ENCODE measurements at places on chromosomes 2 and 18.

DNA sequence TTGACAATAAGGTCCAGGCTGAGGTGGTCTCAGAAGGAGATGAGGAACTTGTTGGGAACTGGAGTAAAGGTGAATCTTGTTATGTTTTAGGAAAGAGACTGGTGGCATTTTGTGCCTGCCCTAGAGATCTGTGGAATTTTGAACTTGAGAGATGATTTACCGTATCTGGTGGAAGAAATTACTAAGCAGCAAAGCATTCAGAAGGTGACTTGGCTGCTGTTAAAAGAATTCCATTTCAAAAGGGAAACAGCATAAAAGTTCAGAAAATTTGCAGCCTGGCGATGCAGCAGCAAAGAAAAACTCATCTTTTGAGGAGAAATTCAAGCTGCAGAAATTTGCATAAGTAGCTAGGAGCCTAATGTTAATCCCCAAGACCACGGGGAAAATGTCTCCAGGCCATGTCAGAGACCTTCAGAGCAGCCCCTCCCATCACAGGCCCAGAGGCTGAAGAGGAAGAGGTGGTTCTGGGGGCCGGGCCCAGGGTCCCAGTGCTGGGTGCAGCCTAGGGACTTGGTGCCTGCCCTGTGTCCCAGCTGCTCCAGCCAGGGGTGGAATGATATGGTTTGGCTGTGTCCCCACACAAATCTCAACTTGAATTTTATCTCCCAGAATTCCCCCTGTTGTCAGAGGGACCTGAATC, 73.5 kb downstream of the FIGN start:
- no peak for DNase-seq

DNA sequence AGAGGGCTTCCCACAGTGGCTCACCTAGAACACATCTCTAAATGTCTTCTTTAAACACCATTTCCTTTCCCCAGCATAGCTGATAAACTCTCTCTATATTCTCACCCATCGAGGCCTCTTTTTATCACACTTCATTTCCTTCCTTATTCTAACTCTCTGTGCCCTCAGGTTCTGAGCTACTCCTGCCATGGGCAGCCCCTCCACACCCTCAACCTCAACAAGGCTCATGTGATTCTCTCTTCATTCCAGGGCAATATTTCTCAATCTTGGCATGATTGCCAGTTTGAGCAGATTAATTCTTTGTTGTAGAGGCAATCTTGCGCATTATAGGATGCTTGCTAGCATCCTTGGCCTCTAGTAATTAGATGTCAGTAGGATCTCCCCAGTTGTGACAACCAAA, 999.1 kb downstream of the TSN start:
- no peak for DNase-seq

- no peak for DNase-seq
Measured at GRCh38 chr2:80231421-80231820, 73.1 kb downstream of the LRRTM1 start.

DNA sequence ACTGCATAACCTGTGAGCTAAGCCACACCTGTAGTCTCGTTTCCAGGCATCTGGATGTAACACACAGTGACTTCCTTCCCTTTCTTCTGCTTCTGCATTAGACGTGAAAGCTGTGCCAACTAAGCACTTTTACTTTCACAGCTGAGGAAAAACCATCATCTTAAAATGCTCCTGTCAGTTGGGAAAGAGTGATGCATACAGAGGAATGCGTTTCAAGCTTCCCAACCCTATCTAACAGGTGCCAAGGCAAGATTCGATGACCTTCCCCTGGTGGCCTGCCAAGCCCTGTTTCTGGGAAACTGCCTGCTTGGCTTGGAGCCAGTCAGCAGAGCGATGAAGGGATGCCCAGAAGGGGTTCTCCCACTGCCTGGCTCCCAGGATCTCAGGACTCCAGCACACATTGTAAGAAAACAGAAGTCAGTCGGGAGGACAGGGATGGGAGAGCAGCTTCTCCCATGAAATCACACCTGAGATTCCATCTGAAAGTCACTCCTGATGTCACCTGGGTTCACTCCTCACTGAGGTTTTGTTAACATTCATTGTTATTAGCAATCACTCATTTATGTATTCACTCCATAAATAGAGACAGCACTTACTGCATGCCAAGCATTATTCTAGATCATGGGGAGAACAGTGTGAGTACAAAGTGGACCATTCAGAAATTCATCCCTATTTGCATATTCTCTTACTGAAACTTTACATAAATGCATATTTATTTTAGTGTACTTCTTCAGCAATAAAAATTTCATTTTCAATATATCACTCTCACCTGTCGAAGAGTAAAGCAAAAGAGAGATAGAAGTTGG, 64.1 kb downstream of the DTNA start:
- DNase-seq: no peak

DNA sequence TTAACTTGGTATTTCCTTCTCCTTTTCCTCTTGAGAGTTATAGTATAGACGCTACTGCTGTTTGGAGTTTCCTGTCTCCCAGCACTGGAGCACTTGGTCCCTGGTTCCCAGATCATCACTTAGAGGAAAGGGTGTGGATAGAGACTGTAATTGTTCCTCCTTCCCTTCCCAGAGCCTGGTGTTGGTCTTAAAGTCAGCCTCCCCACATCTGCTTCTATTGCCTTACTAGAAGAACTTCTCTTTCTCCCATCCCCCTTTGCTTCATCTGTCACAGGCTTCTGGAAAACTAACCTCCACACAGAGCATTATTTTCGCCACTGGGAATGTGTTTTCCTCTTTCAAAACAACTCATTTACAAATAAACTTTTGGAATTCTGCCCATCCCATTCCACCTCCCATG, 131.0 kb downstream of the CCDC85A start:
- DNase-seq: no peak

GRCh38 chr2:198040835-198041234, 236.4 kb downstream of the PLCL1 start:
- DNase-seq: no peak

DNA sequence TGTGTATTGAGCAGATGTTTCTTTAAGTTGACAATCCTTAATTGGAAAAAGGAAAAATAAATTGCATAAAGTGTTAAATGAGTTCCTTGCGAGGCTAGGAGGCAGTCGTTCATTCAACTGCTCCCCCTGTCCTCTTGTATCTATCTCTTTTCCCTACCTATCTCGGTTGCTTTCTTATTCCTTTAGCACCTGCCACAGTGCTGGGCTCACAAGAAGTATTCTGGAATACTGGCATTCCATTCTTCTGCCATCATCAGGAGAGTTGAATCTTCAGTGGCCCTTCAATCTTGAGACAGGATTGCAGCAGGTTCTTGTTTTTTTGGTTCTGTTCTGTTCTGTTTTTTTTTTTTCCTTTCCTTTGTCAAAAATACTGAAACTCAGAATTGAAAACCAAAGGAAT, 143.1 kb upstream of the AQP4 start:
- no peak for DNase-seq

DNA sequence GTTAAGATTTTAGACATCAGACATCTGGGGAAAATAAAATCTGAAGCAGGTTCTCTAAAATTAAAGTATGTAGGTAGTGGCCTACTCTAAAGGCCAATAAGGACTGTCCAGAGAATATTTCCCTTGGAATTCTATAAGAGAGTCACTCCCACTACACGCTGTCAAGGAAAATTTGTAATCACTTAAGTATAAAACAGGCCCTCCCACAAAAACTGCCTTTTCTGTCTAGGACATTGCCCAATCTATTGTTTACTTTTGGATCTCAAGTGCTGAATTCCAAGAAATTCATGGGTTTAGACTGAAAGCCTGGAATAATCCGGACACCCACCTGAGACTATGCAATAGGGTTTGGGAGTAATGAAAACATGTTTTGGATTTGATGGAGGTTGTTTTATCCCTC, 1.7 kb upstream of the SRBD1 start:
- no peak for DNase-seq

DNA sequence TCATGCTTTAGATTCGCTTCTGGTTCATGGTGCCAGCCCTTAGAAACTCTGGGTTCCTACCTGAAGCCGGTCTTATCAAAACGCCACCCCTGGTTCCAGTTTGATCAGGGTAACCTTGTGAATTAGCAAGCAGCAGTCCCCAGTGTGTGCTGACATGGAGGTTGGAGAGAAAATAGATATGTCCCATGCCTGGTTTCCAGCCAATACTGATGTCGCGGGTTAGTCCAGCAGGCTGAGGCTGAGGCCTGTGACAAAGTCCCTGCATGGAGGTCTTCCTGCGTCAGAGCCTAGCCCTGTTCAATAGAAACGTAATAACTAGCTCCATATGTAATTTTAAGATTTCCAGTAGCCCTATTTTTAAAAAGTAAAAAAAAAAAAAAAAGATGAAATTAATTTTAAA, 28.2 kb downstream of the LPIN1 start:
- no peak for DNase-seq

- DNase-seq: no peak
Measured at GRCh38 chr2:120596990-120597594, 138.6 kb upstream of the GLI2 start.

GRCh38 chr2:206881708-206882410, 57.5 kb upstream of the CPO start:
- DNase-seq: no peak

GRCh38 chr18:40624959-40625358, 1330.1 kb upstream of the PIK3C3 start:
- DNase-seq: no peak

GRCh38 chr2:72993147-72993932, 76.0 kb downstream of the EMX1 start:
- DNase-seq: no peak

- DNase-seq: peak; percentile 20
Measured at GRCh38 chr2:202238234-202239197, at the start of gene SUMO1. SUMO1 (minus strand) TSS chr2:202238597; CDS start chr2:202238451, 146 bp downstream.

- DNase-seq: no peak
Measured at GRCh38 chr2:233285921-233286320, 21.7 kb upstream of the SAG start.

- DNase-seq: no peak
Measured at GRCh38 chr18:4203568-4204437, 251.3 kb downstream of the DLGAP1 start.

DNA sequence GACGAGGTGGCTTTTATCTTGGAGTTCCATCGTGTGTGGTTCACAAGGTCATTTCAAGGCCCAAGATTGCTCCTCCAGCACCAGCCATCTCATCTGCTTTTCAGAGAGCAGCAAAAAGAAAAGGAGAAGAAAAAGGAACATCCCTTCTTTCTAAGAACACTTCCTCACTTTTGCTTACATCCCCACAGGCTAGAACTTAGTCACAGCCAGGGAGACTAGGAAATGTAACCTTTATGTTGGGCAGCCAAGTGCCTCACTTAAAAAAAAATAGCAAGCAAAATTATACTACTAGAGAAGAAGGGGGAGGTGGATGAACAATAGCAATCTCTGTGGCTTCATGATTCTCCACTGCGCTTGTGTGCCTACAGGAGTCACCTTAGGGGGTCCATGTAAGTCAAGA, 141.8 kb downstream of the SMAD2 start:
- no peak for DNase-seq

DNA sequence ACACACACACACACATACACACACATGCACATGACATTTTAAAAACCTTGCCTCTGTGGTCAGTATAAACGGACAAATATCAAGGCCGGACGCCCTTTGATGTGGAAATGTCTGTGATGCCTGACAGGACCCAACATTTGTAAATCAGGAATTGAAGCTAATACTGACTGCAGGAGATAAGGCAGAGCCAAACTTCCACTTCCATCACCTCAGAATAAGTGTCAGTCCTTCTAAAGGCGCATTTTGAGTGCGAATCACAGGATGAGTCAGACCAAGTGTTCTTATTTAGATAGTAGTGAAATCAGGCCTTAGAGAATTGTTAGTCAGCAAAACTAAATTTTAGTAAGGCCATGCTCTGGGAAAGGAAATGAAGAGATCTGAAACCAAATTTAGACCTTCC, 211.7 kb upstream of the LRATD1 start:
- DNase-seq: no peak

- no peak for DNase-seq
Measured at GRCh38 chr2:220786216-220786615, 785.9 kb downstream of the EPHA4 start.

GRCh38 chr2:119059287-119059686, 99.3 kb downstream of the C1QL2 start:
- DNase-seq: no peak

DNA sequence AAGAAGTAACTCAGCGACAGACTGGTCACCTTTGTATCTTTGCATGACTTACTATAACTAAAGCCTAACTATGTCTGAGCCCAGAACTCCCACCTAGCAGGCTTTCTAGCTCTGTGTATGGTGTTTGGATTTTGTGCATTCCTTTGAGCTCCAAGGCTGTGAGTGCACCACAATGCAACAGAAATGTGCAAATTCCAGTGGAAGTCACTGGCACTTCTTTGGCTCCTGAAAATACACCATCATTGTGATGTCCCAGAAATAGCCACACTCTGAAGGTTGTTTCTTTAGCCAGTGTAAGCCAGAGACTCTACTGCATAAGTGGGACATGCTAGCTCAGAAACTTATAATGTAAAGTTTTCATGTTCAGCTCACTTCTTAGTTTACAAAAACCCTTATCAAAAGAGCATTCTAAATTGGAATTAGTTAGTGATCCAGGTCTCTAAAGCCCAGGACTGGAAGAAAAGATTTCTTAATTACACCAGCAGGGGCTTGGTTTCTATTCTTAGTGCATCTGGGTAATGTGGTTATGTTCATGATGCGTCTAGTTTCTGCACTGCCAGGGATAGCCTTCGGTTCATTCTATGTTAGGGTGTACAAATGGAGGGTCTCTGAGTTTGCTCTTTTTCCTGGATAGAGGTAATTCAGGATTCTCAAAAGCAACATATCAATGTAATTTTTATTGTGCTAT, 1239.5 kb upstream of the ZEB2 start:
- no peak for DNase-seq

- peak; percentile 34 for DNase-seq
Measured at GRCh38 chr2:55268907-55269644, at the start of gene MTIF2. MTIF2 (minus strand) TSS chr2:55269231; CDS start chr2:55263858, 5,373 bp downstream.

DNA sequence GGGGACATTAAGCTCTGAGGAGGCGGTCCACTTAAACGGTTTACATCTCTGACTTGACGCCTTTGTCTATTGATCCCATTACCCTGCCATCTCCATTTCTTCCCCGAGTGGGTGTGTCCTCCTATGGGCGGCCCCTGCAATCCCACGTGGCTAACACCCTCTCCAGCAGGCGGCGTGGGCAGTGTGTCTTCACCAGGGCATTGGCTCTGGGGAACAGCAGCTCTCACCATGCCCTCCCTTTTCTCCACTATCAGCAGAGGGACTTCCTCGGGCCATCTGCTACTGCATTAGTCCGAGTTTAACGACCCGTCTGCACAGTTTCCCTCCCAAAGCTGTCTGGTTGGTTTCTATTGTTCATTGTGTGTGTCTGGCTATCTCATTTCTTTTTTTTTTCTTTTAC, 511.9 kb upstream of the NRP2 start:
- DNase-seq: no peak

Measured in cortex of kidney (tissue), 1 donor.